Activated CD4-positive, alpha-beta T cell treated with anti-CD3 and anti-CD28 coated beads, Interleukin-10, Interleukin-2, amounts not matched to agents 100 ng/mL and 50 ng/mL, durations not matched to agents 16 hours and 8 hours (primary cell): ENCODE measurements at places on chromosomes 1 and 21.

DNA sequence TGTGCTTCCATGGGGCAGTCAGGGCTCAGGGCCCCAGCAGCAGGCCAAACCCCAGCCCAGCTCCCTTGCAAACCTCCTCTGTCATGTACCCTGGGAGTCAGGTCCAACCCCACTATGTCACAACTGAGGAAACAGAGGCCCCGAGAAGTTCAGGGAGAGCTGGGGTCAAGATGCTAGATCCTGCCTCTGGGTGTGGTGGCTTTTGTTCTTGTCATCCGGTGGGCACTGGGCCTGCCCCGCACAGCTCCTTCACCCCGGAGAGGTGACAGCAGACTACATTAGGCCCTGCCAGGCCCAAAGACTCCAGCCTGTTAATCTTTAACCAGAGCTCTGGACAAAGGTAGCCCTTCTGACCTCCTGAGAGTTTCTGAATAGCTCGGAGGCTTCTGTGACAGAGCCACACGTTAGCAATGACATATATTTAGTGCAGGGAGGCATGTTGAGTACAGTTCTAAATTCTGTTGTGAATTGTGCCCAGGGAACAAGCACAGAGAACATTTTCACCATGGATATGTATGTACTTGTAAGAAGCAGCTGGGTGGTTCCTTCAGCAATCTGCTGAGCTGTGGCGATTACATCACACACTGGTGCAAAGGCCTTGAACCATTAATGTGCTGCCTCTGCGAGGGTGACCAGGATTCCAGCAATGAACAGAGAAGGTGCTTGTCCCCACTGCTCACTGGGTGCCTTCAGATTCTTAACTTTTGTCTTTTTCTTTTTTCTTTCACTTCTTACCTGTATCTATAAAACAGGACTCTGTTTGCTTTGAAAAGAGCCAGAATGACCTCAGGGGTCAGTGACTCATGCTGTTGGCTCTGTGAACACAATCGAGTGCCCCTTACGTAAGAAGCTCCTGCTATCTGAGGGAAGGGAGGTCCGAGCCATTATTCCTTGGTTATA lies 102.8 kb downstream of the RHOU start:
- no peak for DNase-seq

DNA sequence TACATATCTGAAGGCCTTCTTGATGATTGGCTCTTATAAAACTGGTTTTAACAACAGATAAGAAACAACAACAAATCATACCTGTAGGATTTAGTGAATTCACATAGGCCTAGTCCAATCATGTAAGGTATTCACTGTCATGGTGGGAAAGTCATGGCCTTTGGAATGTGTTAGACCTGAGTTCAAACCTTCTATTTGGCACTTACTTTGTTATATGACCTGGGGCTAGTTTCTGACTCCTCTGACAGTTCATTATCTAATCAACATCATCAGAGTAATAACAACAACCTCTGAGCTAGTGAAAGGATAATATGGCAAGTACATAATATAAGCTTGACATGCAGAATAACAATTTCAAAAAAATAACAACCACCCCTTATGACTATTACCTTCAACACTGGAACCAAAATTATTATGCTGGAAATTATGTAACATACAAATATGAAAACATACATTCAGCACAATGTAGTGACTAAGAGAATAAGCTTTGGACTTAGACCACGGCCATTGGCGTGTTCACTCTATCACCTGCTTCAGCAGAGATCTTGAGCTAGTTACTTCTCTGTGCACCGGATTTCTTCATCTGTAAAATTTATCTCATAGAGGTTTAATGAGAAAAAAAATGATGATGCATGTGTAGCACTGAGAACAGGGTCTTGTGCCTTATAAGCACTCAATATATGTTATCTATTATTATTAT lies 597.6 kb downstream of the LMO4 start:
- DNase-seq = no peak

DNA sequence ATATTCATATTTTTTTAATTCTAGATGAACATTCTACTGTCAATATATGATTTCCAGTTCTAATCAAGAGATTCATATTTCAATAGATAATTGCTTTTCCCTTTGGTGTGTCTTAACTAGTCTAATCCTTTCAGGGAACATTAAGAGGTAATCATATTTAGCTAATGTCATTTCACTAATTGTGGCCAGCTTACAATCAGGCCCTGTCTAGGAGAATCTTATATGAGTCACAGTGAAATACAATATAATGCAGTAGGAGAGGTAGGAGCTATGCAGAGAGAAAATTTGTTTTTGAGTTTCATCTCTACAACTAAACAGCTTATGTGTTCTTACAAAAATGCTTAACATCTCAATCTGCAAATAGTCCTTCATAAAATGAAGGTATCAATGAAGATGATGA lies 85.9 kb downstream of the DPYD start:
- no peak for DNase-seq

DNA sequence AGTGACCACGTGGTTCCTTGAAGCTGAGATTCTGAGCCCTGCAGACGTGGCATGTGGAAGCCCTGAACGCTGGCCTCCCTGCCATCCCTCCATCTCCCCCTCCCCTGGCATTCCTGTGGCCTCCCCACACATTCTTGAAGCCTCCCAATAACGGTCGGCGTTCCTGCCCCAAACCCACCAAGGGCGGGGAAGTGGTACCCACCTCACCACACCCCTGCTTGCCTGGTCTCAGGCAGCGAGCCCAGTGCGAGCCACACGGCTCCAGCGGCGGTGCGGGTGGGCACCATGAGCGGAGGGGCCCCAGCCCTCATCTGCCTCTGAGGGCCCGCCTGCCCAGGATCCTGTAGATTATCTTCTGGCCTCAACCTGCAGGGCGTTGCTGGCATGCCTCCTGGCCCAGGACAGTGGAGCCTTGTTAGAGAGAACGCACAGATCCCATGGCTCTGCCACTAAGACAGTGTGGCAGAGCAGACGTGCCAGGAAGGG lies 20.6 kb upstream of the PRELP start:
- no peak for DNase-seq

- peak; percentile 5 for DNase-seq
These were observed 32.3 kb downstream of the CCN1 start for GRCh38 chr1:85612704-85613361.

- no peak for DNase-seq
These were observed 103.6 kb upstream of the GPR52 start for GRCh38 chr1:174344162-174344561.

DNA sequence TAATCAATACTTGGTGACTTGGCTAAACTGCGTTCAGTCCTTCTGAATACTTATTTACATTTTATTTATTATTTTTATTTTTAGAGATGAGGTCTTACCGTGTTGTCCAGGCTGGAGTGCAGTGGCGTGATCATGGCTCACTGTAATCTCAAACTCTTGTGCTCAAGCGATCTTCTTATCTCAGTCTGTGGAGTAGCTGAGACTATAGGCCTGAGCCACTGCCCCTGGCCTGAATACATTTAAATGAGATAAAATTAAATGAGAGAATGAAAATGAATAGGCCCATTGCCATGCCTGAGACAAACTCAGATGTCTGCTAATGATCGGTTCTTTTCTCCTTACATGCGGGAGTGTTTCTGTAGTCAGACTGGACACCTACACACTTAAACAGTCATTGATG lies 86.0 kb downstream of the GALNT2 start:
- DNase-seq = no peak

DNA sequence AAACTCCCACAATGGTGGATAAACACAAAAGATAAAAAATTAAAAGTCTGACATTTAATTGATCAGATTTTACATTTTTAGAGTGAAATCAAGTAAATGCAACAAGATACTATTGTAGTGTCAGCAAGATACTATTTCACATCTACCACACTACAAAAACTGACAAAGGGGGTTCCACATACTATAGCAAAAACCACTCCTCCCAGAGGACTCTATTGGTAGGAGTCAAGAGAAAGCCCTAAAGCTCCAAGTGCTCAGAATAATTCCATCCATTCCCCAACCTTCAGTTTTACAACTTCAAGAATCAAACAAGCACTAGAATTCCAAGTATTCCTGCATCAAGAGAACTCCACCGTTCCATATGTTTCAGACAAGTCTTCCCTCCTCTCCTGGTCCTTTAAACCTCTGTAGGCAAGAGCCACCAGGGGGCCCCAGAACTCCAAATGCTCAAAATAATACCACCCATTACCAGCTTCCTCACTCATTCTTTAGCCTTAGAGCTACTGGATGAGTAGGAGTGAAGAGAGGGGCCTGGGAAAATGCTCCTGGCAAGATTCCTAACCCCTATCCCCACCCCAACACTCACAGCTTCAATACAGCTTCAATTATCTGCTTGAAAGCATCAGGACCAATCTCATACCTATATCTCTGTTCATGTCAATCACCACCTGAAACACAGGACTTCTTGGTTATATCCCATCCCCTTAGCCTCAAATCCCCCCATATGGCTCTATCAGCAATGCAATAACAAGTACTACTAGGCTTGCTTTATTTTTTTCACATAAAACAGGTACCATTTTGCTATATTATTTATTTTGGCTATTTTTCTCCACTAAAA lies 9.9 kb downstream of the TOR1AIP2 start:
- peak; percentile 34 for DNase-seq

GRCh38 chr1:42038261-42038660 lies 114.9 kb upstream of the GUCA2B start:
- DNase-seq = no peak

- no peak for DNase-seq
These were observed 364.0 kb downstream of the OLFM3 start for GRCh38 chr1:101632548-101633272.

- no peak for DNase-seq
These were observed 87.0 kb downstream of the SIPA1L2 start for GRCh38 chr1:232542633-232543593.

GRCh38 chr1:193338194-193338593 lies 151.8 kb upstream of the B3GALT2 start:
- peak; percentile 14 for DNase-seq

GRCh38 chr1:235852887-235853286 lies 13.8 kb downstream of the LYST start:
- no peak for DNase-seq

GRCh38 chr1:29672416-29673227 lies 436.3 kb downstream of the PTPRU start:
- DNase-seq = no peak

- no peak for DNase-seq
These were observed 344.0 kb downstream of the HLX start for GRCh38 chr1:221223281-221223680.

GRCh38 chr1:184974056-184974836 lies at the start of gene NIBAN1:
NIBAN1 (minus strand) TSS chr1:184974508; CDS start chr1:184974356, 152 bp downstream.
- DNase-seq = peak; percentile 82

DNA sequence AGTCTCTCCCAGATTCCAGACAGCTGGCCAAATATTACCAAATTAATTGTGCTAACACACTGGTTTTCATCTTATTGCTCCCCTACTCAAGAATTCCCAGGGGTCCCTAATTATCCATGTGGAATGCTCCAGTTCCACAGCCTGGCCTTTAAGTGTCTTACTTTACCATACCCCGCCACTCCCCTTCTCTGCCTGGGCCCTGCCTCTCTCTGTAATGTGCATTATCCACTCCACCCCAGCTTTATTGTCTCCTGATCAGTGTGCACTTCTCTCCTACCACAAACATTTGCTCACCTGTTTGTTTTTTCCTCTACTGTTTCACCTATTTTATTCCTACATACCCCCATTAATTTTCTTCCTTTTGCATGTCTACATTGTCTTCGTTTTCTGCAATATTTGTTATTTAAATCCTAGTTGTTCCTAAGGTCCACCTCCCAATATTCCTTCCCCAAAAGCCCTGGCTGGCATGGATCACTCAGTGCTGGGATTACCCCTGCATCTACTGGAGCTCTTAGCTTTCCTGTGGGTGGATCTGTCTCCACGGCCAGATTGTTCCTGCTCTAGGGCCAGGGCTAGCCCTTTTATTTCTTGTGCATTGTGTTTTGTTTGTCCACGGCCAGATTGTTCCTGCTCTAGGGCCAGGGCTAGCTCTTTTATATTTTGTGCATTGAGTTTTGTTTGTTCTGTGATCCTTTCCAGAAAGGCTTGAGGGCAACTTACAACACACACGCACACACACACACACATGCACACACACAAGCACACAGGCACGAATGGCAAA lies 33.4 kb upstream of the ATP1B1 start:
- DNase-seq = no peak

- DNase-seq = no peak
These were observed 104.8 kb downstream of the RGS2 start for GRCh38 chr1:192913683-192914082.

DNA sequence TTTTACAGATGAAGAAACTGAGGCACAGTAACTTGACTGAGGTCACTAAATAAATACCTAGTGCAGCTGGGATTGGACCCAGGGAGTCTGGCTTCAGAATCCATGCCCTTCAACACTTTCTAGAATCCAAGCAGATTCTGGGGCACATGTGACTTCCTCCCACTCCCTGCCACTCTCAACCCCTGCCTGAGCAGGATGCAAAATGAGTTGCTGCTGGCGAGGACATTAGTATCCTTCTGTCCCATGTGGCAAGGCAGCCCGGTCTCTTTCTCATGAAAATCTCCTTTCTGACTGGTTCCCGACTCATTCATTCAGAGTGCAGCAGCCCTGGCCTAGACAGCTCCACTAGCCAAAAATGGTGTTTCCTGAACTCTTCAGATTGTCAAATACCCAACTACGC lies 28.4 kb downstream of the TNNT2 start:
- no peak for DNase-seq

DNA sequence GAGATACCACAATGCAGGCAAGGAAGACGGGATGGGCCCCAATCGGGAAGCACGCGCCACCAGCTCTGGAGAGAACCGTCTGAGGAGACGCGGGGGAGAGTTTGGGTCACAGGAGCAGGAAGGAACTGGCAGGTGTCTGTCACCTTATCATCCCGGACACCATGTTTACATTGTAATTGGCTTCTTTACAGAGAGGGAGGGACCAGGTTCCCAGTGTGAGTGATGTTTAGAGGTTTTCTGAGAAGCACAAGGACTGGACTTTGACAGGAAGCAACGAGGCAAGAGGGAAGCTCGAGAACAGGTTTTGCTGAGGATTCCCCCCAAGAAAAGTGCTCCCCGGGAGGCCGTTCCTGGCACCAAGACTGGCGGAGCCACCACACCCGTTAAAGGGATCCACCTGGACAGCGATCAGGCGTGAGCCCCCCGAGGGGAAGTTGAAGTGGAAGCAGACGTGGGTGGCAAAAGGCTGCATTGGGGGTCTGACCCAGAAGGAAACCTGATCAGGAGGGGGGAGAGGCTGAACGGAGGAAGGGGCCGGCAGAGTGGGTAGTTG lies 957 bp downstream of the EPS15 start:
- peak; percentile 68 for DNase-seq

DNA sequence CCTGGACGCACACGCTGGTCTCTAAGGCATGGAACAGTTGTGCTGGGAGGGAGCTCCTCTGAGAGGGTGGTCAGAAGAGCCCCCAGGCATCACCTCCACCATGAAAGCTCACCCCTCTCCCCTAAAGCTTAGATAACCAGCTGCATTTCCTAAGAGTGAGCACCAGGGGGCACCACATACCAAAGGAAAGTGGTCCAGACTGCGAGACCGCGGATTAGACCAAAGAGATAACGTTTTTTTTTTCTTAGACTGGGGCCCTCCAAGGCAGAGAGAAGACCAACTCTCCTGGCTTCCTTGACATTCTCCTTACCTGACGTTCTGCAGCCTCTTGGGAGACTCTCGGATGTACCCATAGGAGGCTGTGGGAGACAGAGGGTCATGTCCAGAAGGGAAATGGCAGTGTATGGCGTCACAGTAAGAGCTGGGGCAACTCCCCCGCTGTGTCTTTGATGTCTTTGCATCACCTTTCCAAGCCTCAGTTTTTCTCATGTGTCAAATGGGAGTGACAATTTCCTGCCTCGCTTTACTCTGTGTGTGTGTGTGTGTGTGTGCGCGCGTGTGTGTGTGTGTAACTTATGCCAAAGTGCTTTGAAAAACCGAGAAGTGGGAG lies 12.3 kb upstream of the IFNLR1 start:
- DNase-seq = peak; percentile 77
